ENCODE measurements at places on chromosomes 1 and 21.

DNA sequence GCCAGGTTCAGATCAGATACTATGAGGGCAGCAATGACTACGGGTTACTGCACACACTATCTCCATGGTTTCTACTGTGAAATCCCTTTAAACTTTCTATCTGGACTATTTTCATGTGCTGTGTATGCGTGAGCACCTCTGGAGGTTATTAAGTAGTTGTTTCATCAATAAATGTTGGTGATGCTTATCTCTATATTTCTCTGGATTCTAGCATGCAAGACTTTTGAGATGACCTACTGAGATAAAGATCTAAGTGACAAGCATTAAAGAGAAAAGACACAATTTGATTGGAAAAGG, 194.0 kb downstream of the NRIP1 start:
- DNase-seq = no peak

DNA sequence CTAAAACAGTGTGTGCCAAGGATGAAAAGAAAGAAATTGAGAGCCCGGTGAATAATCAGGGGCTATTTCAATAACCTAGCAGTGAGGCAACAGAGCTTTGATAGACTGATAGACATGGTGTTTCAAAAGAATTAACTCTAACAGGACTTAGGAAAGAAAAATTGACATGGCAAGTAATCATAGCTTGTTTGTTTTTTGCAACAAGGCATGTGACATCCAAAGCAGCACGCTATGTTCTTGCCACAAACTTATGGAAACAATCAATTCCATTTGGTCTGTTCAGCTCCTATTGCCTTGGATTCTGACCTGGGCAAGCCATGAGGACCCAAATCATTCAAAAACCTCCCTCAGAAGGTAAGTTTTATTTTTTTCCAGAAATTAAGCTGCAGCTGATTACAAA, 608.5 kb downstream of the SMYD3 start:
- no peak for DNase-seq

DNA sequence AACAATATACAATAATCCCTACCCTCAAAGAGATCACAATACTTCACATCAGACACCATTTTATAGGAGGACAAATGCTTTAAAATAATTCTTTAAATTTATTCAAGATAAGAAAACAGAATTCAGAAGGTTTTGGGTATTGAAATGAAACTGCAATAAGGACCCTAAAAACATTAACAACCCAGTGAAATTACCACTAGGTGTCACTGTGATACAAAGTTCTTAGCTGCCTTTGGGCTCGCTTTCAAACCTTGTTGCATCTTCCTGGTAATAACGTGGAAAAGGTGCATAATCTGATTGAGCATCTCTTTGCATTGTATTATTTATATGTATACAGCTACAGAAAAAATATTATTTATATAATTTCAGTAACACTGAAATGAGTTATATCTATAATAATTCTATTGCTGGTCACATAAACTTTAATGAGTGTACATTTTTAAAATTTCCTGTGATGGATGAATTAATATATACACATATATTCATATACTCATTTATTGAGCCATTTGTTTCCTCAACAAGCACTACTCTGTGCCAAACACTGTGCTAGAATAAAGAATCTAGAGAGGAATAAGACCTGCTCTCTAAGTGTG, 185.2 kb downstream of the FAF1 start:
- DNase-seq = peak; percentile 35

GRCh38 chr1:101190441-101190840, 46.4 kb upstream of the S1PR1 start:
- DNase-seq = peak; percentile 83

GRCh38 chr1:193747579-193747978, 561.2 kb upstream of the B3GALT2 start:
- DNase-seq = no peak

- no peak for DNase-seq
Measured at GRCh38 chr1:200857804-200858203, 15.0 kb upstream of the GPR25 start.

DNA sequence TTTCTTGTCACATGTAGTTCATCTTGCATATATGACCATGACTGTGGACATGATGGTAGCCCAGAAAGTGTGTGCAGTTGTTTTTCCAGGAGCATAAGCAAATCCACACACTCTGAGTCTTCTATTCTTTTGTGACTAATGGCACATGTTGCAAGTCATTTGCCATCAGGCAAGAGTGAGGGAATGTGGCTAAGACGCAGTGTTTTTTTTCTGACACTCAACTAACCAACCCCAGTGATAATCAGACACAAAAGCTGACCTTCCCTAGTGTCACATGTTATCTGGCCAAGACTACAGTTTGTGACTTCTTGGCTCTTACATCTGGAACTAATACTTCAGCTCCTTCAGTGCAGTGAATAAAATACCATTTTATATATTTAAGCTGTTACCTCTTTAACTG, 108.8 kb downstream of the ITSN1 start:
- no peak for DNase-seq

- DNase-seq = no peak
Measured at GRCh38 chr21:45022348-45022675, 52.1 kb upstream of the ADARB1 start.

DNA sequence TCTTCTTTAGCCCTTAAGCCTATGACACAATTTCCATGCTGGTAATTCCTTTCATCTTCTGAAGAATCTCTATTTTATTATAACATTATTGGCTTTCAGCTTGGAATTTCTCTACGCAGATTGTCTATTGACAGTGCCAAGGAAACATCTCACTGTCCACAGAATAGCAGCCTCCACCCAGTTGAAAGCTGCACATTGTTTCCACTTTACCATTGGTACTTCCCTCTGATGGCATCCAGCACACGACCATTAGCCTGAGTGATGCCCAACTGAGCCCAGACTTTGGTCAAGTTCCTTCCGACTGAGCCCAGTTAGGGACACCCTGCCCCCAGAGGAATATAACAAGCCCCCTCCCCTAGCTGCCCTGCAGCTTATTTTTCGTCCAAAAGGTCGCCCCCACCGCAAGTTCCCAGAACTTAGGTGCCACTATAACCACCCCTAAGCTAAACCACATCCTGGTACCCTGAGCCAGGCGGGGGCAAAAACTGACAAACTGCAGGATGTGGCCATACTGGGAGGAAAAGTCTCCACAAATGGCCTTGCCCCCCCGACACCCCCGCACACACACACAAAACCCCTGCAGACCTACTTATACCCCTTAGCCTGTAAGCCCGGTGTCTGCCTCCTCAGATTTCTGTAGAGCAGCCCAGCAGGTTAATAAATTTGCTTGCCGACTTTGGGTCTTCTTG, 13.2 kb downstream of the GBP5 start:
- DNase-seq = no peak

All from RCC 7860 (cell line).